ENCODE measurements at places on chromosomes 5 and 9.

DNA sequence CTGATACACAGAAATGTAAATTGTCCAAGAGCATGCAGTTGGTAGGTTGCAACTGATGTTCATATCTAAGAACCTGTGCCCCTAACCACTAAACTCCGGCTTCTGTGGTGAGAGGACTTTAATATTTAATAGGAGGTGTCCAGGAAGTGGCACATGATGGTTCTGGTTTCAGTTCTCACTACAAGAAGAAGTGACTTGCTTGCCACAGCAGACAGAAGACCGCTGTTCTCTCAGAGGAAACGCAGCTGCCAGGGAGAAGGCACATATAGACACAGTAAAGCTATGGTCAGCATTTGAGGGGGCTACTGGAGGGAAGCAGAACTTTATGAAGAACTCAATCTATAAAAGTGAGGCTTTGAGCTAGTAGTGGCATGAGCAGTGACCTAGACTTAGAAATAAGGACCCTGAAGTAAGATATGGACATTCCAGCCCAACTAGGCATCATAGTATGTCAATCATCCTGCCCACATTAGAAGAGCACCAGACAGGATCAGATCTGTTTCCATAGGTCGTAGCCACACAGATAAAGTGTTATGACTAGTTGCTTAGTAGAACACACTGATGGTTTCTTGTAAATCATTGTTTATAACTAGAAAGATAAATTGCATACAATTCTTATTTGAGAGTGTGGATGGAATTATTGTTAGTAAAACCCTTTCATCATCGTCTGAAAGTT is 36.4 kb upstream of the DAB2 start:
- H3K27me3 ChIP-seq = peaks cover 47% of the 10 kb centered on the region
- H3K4me3 ChIP-seq = no peak overlapping the region
- H3K36me3 ChIP-seq = no peaks in the 10 kb centered on the region
- H3K27ac ChIP-seq = no peak overlapping the region
- peaks cover 5% of the 10 kb centered on the region for H3K4me1 ChIP-seq

- H3K36me3 ChIP-seq = no peaks in the 10 kb centered on the region
- no peak overlapping the region for H3K4me3 ChIP-seq
- no peak for DNase-seq
- peaks cover 84% of the 10 kb centered on the region for H3K27me3 ChIP-seq
- no peak overlapping the region for H3K27ac ChIP-seq
Measured at GRCh38 chr9:126684965-126685465, 71.3 kb downstream of the LMX1B start.

- H3K27me3 ChIP-seq = no peaks in the 10 kb centered on the region
- no peaks in the 10 kb centered on the region for H3K36me3 ChIP-seq
- no peak overlapping the region for H3K4me3 ChIP-seq
- H3K27ac ChIP-seq = no peak overlapping the region
- DNase-seq = no peak
Measured at GRCh38 chr5:128703322-128703721, 165.3 kb upstream of the FBN2 start.

DNA sequence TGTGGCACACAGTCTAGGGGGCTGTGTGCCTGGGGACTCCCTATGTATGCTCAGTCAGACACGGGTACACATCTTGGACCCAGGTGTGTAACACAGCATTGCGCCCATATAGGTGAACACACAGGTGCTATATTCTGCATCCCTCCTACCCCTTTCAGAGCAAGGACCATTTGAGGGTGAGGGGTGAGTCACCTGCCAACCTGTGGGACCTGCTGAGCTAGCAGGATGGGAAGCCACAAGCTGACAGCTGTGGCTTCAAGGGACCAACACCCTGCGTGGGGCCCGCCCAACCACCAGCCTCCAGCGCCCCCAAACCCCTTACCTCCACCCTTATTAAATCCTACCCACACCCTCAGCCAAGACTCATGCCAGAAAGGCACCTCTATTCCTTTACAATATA is 14.6 kb upstream of the AQP7 start:
- H3K4me1 ChIP-seq = peaks cover 50% of the 10 kb centered on the region
- no peaks in the 10 kb centered on the region for H3K27me3 ChIP-seq
- no peak overlapping the region for H3K4me3 ChIP-seq
- no peaks in the 10 kb centered on the region for H3K36me3 ChIP-seq
- peak; percentile 43 for DNase-seq

DNA sequence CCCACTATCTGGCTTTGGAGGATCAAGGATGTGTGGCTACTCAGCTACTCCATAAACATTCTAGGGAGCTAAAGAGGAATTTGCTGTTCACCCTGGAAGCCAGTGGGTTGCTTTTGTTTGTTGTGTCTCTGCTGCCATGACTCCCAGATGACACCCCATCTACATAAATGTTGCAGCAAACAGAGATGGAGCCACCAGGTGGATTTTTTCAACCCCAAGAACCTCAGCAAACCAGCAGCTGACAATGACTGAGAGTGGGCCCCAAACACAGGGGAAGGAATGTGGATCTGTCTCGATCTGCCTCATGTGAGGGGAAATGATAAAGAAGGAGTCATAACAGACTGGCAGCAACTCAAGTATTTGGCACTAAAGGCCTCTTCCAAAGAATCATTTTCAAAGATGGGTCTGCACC is 132.7 kb upstream of the TNC start:
- H3K27me3 ChIP-seq = peaks cover 15% of the 10 kb centered on the region
- no peak for DNase-seq

DNA sequence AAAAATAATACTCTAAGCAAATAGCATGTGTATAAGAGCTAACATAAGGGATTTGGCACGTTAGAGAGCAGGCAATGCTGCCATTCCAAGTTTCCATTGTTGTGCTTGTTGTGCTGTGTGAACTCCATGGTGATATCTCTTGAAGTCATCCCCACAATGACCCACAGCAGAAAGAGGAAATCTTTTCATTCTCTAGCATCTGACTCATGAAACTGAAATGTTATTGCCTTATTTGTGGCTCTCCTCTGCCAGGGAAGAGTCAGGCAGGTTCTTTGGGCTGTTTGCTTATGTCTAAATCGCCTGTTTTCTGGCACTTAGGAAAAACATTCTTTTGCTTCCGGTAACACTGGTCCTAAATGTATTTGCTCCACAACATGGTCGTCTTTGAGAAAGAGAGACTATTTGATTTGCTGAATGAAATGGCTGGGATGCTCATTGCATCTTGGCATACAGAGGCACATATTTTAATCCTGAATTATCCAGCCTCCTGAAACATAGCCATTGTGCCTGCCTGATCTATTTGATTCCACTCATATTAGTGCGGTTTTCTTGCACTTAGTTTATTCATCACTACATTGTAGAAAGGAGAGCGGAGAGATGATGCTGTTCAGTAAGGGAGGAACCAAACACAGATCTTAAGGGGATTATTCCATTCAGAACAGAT is 188.8 kb downstream of the CSNK1G3 start:
- no peaks in the 10 kb centered on the region for H3K27me3 ChIP-seq
- DNase-seq = no peak
- no peaks in the 10 kb centered on the region for H3K4me1 ChIP-seq
- H3K27ac ChIP-seq = no peak overlapping the region
- H3K4me3 ChIP-seq = no peak overlapping the region

- no peaks in the 10 kb centered on the region for H3K27me3 ChIP-seq
- no peak overlapping the region for H3K27ac ChIP-seq
- DNase-seq = no peak
- H3K4me3 ChIP-seq = no peak overlapping the region
- peaks cover 58% of the 10 kb centered on the region for H3K36me3 ChIP-seq
Measured at GRCh38 chr9:134029248-134030226, 4.3 kb downstream of the BRD3OS start.

DNA sequence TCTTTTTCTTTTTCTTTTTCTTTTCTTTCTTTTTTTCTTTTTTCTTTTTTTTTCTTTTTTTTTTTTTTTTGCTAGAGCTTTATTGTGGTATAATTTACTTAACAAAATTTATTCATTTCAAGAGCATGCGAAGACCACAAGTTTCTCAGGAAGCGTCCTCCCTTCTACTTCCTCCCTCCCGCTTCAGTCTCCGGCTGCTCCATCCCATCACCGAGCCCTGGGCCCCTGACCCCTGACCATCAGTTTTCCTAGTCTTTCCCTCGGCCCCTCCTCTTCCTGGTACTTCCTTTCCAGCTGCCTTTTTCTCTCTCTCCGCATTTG is 34.7 kb downstream of the C9orf152 start:
- peaks cover 6% of the 10 kb centered on the region for H3K4me1 ChIP-seq
- peak overlapping the region; percentile 18 for H3K27ac ChIP-seq
- DNase-seq = no peak
- H3K36me3 ChIP-seq = peaks cover 9% of the 10 kb centered on the region

- peaks cover 5% of the 10 kb centered on the region for H3K4me1 ChIP-seq
- H3K27ac ChIP-seq = no peak overlapping the region
- no peak overlapping the region for H3K4me3 ChIP-seq
Measured at GRCh38 chr5:65050140-65050539, 281.4 kb downstream of the CWC27 start.

- DNase-seq = no peak
- peaks cover 93% of the 10 kb centered on the region for H3K4me1 ChIP-seq
- H3K27ac ChIP-seq = peak overlapping the region; percentile 83
- no peak overlapping the region for H3K4me3 ChIP-seq
- H3K27me3 ChIP-seq = no peaks in the 10 kb centered on the region
Measured at GRCh38 chr5:154783774-154784460, 28.7 kb downstream of the LARP1 start.

- H3K27me3 ChIP-seq = peaks cover 30% of the 10 kb centered on the region
- no peak for DNase-seq
- no peak overlapping the region for H3K27ac ChIP-seq
- no peaks in the 10 kb centered on the region for H3K4me1 ChIP-seq
- no peaks in the 10 kb centered on the region for H3K36me3 ChIP-seq
Measured at GRCh38 chr5:175394601-175395000, 49.4 kb downstream of the DRD1 start.

- no peak for DNase-seq
- H3K4me1 ChIP-seq = peaks cover 3% of the 10 kb centered on the region
- H3K4me3 ChIP-seq = no peak overlapping the region
- H3K27ac ChIP-seq = no peak overlapping the region
Measured at GRCh38 chr9:1469996-1470395, 419.8 kb downstream of the DMRT2 start.

GRCh38 chr5:112935675-112936074 is 13.6 kb upstream of the REEP5 start:
- H3K4me1 ChIP-seq = peaks cover 23% of the 10 kb centered on the region
- no peak for DNase-seq
- H3K4me3 ChIP-seq = no peak overlapping the region
- no peaks in the 10 kb centered on the region for H3K27me3 ChIP-seq

GRCh38 chr5:17878541-17878940 is 244.3 kb downstream of the TAF11L14 start:
- no peak for DNase-seq
- no peaks in the 10 kb centered on the region for H3K36me3 ChIP-seq
- H3K4me1 ChIP-seq = no peaks in the 10 kb centered on the region
- H3K27me3 ChIP-seq = no peaks in the 10 kb centered on the region
- H3K27ac ChIP-seq = no peak overlapping the region
- no peak overlapping the region for H3K4me3 ChIP-seq

DNA sequence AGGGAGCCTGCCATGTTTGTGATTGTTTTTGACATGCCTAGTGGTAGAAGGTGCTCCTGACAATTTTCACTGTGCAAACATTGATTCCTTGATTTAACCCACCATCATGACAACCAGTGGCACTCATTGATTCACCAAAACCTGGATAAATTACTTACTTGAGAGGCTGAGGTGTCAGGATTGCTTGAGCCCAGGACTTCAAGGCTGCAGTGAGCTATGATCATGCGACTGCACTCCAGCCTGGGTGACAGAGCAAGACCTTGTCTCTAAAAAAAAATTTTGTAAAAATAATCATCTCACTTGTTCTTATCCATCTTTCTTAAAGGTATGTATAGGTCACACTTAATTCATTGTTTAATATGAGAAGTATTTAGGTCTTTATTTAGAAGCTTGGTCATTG is 401.3 kb downstream of the ARRDC3 start:
- no peak overlapping the region for H3K4me3 ChIP-seq
- H3K27me3 ChIP-seq = peaks cover 3% of the 10 kb centered on the region
- H3K36me3 ChIP-seq = no peaks in the 10 kb centered on the region
- H3K27ac ChIP-seq = no peak overlapping the region
- H3K4me1 ChIP-seq = no peaks in the 10 kb centered on the region
- no peak for DNase-seq

GRCh38 chr5:108361771-108362170 is 20.1 kb downstream of the FBXL17 start:
- peaks cover 19% of the 10 kb centered on the region for H3K4me1 ChIP-seq
- no peak overlapping the region for H3K4me3 ChIP-seq
- no peak overlapping the region for H3K27ac ChIP-seq
- H3K27me3 ChIP-seq = no peaks in the 10 kb centered on the region

- no peaks in the 10 kb centered on the region for H3K4me1 ChIP-seq
- no peak for DNase-seq
- no peak overlapping the region for H3K4me3 ChIP-seq
- H3K27ac ChIP-seq = no peak overlapping the region
- no peaks in the 10 kb centered on the region for H3K36me3 ChIP-seq
Measured at GRCh38 chr5:104139840-104140239, 577.3 kb upstream of the NUDT12 start.

DNA sequence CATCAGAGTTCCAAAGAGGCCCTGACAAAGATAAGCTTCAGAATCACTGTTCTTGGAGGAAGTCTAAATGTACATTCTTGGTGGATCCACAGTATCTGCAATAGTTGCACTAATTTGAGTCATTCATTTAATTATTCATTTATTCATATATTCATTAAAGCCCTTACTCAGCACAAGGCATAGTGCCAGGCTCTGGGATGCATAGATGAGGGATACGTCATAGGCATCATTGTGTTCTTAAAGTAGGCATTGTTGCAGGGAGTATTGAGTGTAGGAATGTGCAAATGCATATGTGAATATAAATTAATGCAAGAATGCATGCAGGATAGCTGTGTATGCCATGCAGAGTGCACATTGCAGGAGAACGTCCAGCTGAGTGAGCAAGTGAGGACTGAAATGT is 100.7 kb downstream of the DRD1 start:
- no peak for DNase-seq
- no peaks in the 10 kb centered on the region for H3K36me3 ChIP-seq
- H3K4me1 ChIP-seq = no peaks in the 10 kb centered on the region
- no peak overlapping the region for H3K4me3 ChIP-seq
- no peak overlapping the region for H3K27ac ChIP-seq
- H3K27me3 ChIP-seq = peaks cover 25% of the 10 kb centered on the region

- H3K4me3 ChIP-seq = no peak overlapping the region
- DNase-seq = no peak
- H3K4me1 ChIP-seq = peaks cover 25% of the 10 kb centered on the region
- H3K27ac ChIP-seq = peak overlapping the region; percentile 2
Measured at GRCh38 chr9:33315371-33315770, 25.1 kb downstream of the NFX1 start.

DNA sequence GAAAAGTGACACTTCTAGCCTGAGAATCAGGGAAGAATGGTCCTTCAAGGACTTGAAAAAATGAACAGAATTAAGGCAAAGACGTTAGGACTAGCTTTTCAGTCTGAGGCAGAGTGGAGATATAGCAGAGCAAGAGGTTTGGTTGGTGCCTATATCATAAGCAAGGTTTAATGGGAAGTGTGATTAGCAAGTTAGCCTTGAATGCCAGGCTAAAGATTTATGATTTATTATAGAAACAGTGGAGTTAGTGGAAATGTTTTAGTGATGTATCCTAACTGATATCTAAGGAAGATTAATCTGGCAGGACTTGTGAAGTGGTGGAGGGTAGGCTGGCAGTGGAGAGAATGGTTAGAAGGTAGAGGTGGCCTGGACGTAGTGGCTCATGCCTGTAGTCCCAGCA is 7.0 kb downstream of the F2RL2 start:
- H3K27me3 ChIP-seq = no peaks in the 10 kb centered on the region
- H3K27ac ChIP-seq = no peak overlapping the region
- H3K4me3 ChIP-seq = no peak overlapping the region
- H3K4me1 ChIP-seq = peaks cover 5% of the 10 kb centered on the region
- H3K36me3 ChIP-seq = peaks cover 70% of the 10 kb centered on the region

Measured in activated T-cell treated with anti-CD3 and anti-CD28 coated beads, Interleukin-2, amount 50 U/mL, for 24 hours (primary cell).